Left hindlimb (tissue), 1 donor: ENCODE measurements at places on chromosomes 11 and 22.

- DNase-seq = no peak
These were observed 42.0 kb upstream of the CARS1 start for GRCh38 chr11:3099178-3099577.

DNA sequence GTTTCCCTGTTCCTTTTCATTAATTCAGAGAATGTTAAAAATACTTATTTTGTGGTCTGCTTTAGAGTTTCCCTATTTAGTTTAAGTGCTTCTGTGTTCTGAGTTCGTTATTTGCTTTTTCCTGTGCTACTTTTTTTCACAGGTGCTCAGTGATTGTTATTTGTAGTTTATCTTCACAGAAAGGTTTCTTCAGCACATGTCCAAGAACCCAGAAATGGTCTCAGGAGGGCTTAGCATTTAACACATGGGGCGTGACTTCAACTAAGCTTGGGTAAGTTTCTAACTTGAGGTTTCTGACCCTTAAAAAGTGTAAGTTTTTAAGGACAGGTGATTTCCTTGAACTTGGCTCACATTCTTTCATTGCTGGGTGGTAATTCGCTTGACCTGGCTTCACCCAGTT lies 157.3 kb downstream of the AASDHPPT start:
- no peak for DNase-seq

DNA sequence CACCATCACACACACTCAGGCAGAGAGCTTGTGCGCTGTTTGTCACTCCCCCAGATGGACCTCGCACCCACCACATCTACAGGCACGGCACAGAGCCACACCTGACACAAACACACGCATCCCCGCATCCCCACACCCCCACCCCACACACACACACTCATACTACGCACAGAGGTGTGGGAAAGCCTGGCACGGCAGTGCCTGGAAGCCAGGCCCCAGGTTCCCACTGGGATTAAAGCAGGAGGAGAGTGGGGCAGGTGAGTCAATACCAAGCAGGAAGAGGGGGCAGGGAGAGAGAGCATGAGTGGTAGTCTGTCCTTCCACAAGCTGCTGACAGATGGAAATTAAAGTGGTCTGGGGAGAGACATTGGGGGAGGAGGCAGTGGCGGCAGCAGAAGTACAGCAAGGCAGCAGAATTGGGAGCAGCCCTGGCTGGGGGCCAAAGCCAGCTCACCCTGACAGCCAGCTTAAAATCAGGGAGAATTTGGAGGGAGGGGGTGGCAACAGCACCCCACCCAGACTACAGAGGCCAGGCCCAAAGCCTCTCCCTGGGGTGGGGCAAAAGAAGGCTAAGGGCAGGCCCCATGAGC lies 20.7 kb downstream of the TNKS1BP1 start:
- peak; percentile 50 for DNase-seq

DNA sequence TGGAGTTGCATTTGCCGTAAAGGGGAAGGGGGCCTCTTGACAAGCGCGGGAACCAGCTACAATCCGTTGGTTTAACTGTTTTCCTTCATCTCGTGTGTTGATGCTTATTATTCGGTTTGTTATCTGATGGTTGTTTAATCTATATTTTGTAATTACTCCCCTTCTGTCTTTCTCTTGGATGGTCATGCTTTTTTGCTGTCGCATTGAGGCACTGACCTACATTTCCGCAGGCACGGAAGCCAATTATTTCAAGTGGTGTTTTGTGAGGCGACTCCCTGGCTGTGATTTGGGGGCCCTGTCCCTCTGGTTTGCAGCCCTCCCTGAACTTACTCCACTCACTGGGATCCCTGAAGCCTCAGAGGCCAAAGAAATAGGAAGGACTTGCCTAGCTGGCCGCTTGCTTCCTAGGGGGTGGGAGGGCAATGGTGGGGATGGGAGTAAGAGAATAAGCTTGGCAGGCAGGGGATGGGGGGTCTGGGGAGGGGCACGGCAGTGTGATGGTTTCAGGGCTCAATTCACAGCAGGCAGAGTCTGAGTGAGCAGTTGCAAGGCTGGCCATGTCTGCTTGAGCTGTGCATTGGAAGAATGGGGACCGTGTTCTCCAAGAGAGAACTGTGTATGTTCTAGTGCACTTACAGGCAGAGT lies 165.8 kb upstream of the B3GAT1 start:
- no peak for DNase-seq

DNA sequence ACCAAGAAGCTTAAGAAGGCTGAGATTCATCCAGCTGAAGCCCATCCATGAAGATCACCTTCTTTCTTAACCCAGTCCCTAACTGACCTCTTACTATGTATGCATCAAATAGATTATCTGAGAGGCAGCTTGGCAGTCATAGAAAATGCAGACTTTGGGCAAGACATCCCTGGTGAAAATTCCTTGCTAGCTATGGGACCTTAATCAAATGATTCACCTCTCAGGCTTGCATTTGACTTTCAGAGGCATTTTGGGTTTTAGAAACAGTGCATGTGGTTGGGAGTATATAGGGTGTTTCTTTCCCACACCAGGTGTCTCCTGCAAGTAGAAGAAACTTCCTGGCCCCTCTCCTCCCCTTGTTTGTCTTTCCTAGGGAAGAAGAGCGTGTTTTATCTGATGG lies 188.5 kb upstream of the ISX start:
- no peak for DNase-seq

GRCh38 chr11:119791701-119792151 lies 62.7 kb upstream of the NECTIN1 start:
- DNase-seq = peak; percentile 47
